Muscle of leg (tissue), 16 donors: ENCODE measurements at places on chromosomes 6 and 20. TPM values are rescaled to one million over a fixed set of nuclear protein-coding genes. Genes with fewer than 3 reads are reported as not detected.

- no peak overlapping the region for H3K4me3 ChIP-seq
- peaks cover 21% of the 10 kb centered on the region for H3K4me1 ChIP-seq
- peaks cover 27% of the 10 kb centered on the region for H3K27me3 ChIP-seq
- DNase-seq: no peak
- no peaks in the 10 kb centered on the region for H3K36me3 ChIP-seq
Measured at GRCh38 chr20:62699296-62699695, 9.3 kb upstream of the NTSR1 start.

GRCh38 chr20:40422656-40423055 lies 266.4 kb downstream of the MAFB start:
- H3K4me1 ChIP-seq: no peaks in the 10 kb centered on the region
- no peaks in the 10 kb centered on the region for H3K27me3 ChIP-seq
- DNase-seq: no peak

GRCh38 chr6:36326356-36326995 lies 10.2 kb downstream of the BNIP5 start:
- H3K36me3 ChIP-seq: no peaks in the 10 kb centered on the region
- no peak overlapping the region for H3K4me3 ChIP-seq

GRCh38 chr6:7101290-7101689 lies 6.5 kb upstream of the RREB1 start:
- no peak overlapping the region for H3K27ac ChIP-seq
- H3K4me1 ChIP-seq: no peaks in the 10 kb centered on the region
- H3K4me3 ChIP-seq: no peak overlapping the region
- H3K27me3 ChIP-seq: no peaks in the 10 kb centered on the region
- no peak for DNase-seq

DNA sequence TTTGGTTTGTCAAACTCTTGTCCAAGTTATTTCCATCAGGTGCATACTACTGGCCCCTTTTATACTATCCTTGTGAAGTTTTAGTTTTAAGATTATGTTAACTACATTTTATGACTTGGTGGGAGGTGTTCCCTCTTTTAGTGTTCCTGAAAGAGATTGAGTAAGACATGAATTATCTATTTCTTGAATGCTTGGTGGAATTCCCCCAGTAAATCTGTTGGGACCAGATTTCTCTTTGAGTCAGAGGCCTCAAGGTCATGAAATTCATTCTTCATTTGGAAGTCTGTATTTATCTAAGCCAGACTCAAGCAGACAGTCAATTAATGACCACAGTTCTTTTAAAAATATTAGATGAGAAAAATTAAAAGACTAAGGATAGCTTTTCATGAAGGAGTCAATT lies 81.3 kb downstream of the MOXD1 start:
- no peak overlapping the region for H3K4me3 ChIP-seq
- no peaks in the 10 kb centered on the region for H3K27me3 ChIP-seq
- no peak overlapping the region for H3K27ac ChIP-seq
- H3K36me3 ChIP-seq: no peaks in the 10 kb centered on the region
- H3K4me1 ChIP-seq: no peaks in the 10 kb centered on the region

GRCh38 chr6:130886966-130887365 lies 59.8 kb downstream of the SMLR1 start:
- no peak overlapping the region for H3K4me3 ChIP-seq
- H3K27me3 ChIP-seq: no peaks in the 10 kb centered on the region
- H3K4me1 ChIP-seq: no peaks in the 10 kb centered on the region

- no peak for DNase-seq
- no peaks in the 10 kb centered on the region for H3K4me1 ChIP-seq
- no peak overlapping the region for H3K27ac ChIP-seq
- peaks cover 46% of the 10 kb centered on the region for H3K36me3 ChIP-seq
- no peaks in the 10 kb centered on the region for H3K27me3 ChIP-seq
Measured at GRCh38 chr6:44401138-44401537, 13.6 kb downstream of the CDC5L start.

- H3K27ac ChIP-seq: peak overlapping the region; percentile 92
- H3K4me1 ChIP-seq: peaks cover 12% of the 10 kb centered on the region
- no peaks in the 10 kb centered on the region for H3K36me3 ChIP-seq
- H3K27me3 ChIP-seq: no peaks in the 10 kb centered on the region
Measured at GRCh38 chr6:56246541-56246880, 869 bp downstream of the COL21A1 start.

- no peaks in the 10 kb centered on the region for H3K27me3 ChIP-seq
- H3K27ac ChIP-seq: no peak overlapping the region
- no peak overlapping the region for H3K4me3 ChIP-seq
- no peaks in the 10 kb centered on the region for H3K36me3 ChIP-seq
- no peak for DNase-seq
Measured at GRCh38 chr20:45589725-45590124, 10.6 kb upstream of the WFDC8 start.

- no peak for DNase-seq
- no peaks in the 10 kb centered on the region for H3K36me3 ChIP-seq
- no peak overlapping the region for H3K4me3 ChIP-seq
- H3K27ac ChIP-seq: no peak overlapping the region
- peaks cover 1% of the 10 kb centered on the region for H3K4me1 ChIP-seq
- peaks cover 6% of the 10 kb centered on the region for H3K27me3 ChIP-seq
Measured at GRCh38 chr6:43290905-43291355, 7.1 kb upstream of the SLC22A7 start.

GRCh38 chr20:57443349-57444265 lies 52.4 kb downstream of the RBM38 start:
- no peak for DNase-seq
- no peak overlapping the region for H3K4me3 ChIP-seq
- H3K27me3 ChIP-seq: no peaks in the 10 kb centered on the region
- H3K27ac ChIP-seq: no peak overlapping the region

TMEM242 gene
- 7.7 TPM for polyA plus RNA-seq

TRDN gene
- polyA plus RNA-seq: 118 TPM

DOP1A gene
- polyA plus RNA-seq: 12.7 TPM

SLC22A23 gene
- 2.1 TPM for polyA plus RNA-seq
